ENCODE measurements at places on chromosomes 3 and 15.

- DNase-seq = no peak
Measured at GRCh38 chr3:156181509-156181908, 61.1 kb downstream of the KCNAB1 start.

- DNase-seq = no peak
Measured at GRCh38 chr15:45710657-45711056, 75.8 kb downstream of the SQOR start.

DNA sequence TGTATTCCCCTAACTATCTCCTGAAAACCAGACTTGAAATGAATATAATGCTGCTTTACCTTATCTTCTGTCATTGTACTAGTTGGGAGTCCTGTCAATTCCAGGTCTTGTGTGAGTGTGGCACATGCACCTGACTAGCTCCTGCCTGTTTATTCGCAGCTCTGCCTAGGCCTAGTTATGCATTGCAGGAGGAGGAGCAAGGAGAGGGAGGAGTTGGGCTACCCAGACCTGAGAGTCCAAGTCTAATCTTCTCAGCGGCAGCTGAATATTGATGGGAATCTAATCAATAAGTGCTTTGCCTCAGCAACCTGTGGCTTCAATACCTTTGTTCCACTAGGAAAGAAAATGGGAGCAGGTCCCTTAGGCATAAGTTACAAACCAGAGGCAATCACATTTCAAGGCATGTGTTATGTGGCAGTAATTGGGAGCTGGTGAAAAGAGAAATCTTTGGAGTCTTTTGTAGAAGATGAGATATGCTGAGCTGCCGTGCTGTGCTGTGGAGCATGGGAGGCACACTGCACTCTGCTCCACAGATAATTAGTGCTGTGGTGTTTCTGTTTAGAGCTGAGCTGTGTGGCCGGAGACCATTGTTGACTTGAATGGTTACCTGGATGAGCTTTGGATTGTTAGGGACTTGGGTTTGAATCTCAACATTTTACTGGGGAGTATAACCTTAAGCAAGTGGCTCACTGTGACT is at the start of gene SLC2A2:
SLC2A2 (minus strand) TSS at position 124 of the 697 bp plus-strand sequence; CDS start at position 74, 50 bp downstream.
- DNase-seq = no peak

DNA sequence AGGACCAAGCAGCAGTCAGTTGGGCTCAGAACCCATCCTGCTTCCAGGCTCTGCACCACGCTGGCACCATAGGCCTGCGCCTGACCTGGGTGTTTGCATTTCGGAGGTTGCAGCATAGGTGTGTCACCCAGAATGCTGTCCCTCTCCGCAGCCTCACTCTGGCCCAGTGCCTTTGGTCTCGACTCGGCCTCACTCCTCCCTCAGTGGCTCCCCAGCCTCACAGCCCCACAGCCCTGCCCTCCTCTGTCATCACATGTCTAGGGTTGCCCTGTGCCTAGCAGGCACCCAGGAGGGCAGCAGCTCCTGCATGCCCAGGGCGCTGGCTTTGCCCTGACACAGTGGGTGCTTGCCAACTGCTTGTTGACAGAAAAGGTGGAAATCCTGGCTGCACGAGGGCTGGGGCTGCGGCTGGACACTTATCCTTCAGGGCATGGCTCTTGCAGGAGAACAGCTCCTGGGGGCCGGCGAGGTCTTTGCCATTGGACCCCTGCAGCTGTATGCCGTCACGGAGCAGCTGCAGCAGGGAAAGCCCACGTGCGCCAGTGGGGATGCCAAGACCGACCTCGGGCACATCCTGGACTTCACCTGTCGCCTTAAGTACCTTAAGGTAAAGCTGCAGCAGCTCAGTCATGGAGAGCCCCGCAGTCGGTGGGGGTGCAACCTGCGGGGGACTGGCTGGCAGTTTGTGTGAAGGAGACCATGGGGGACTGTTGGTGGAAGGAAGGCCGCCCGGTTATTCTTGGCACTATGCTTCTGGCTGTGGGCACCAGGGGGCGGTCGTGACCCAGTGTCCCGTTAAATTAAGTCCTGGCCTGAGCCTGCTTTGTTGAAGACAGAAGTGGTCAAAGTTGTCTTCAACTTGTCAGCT is 16.2 kb downstream of the NISCH start:
- DNase-seq = no peak

- DNase-seq = no peak
Measured at GRCh38 chr3:43330981-43331380, 44.6 kb downstream of the SNRK start.

DNA sequence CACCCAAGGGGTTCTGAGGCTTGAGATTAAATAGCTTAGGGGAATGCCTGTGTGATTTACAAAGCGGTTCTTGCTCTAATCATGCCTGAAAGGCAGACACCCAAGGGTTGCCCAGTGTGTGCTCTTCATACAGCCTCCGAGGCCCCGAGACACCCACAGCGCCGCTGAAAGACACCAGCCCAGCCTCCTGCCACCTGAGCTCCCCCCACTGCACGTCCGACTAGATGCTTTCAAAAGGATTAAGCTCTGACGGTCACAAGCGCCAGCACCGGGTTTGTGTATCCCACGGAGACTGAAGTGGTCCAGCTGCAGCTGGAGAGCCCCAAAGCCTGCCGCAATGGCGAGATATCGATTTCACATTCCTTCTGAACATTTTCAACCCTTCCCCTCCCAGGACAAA is 50.3 kb downstream of the SPATA12 start:
- no peak for DNase-seq

Data from vagina (tissue), 2 donors.